ELF-1 (cell line): ENCODE measurements at places on chromosomes 2 and 18.

GRCh38 chr18:35223797-35224196, 17.0 kb upstream of the ZNF397 start:
- DNase-seq = no peak

DNA sequence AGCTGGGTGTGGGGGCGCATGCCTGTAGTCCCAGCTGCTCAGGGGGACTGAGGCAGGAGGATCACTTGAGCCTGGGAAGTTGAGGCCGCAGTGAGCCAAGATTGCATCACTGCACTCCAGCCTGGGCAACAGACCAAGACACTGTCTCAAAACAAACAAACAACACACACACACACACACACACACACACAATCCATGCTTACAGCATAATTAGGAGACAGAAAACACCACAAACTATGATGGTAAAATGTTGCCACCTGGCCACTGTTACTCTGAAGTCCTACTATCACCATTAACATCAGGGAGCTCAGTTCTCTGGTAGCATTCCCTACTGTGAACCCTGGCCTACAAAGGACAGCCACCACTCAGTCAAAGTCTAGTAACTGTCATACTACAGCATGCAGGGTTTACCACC, 18.3 kb downstream of the DNPEP start:
- no peak for DNase-seq

DNA sequence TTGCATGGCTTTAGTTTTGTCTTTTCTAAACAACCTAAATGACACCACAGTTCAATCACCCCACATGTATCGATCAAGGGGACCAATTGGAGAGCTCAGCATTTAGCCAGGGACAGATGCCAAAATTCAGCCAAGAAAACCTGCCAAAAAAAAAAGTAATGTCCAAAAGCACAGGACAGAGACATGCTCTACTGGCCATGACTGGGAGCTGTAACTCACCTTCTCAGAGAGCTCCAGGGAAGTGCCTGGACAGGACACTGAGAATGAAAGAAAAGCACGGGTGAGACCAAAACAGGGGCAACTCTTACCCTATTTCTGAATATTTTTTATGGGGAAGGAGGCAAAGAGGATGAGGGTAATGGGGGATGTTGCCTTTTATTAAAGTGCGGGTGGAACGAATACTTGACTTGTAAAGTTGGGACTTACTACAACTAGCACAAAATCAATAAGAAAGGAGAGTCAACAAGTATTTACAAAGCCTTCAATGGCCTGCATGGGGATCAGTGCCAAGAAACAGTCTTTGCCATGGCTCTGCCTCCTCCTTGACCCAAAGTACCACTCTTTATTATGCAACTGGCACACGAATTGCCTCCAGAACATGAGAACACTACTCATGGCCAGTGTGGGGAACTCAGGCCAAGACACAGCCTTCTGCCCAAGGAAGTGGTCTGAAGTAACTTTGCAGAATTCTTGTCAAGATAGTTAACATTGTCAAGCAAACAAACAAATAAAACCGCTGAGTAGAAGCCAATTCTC, 72.9 kb upstream of the HK2 start:
- DNase-seq = no peak

DNA sequence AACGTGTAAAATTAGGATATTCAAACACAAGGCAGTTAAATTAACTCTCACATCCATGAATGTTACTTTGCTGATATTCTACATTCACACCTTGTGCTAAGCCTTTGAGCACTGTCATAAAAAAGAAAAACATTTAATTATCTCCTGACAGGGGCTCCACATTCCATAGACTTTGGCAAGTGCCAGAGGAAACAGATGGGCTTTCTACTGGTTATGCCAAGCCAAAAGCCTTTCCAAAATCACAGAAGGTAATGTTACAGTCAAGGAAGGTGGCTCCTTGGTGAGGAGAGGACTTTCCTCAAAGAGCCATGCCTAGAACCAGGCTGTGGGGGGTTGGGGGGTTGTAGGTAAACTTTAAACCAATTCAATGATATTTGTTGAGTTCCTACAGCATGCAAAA, 12.4 kb downstream of the MYO5B start:
- DNase-seq = no peak

GRCh38 chr18:3040881-3041280, 27.9 kb upstream of the LPIN2 start:
- no peak for DNase-seq

DNA sequence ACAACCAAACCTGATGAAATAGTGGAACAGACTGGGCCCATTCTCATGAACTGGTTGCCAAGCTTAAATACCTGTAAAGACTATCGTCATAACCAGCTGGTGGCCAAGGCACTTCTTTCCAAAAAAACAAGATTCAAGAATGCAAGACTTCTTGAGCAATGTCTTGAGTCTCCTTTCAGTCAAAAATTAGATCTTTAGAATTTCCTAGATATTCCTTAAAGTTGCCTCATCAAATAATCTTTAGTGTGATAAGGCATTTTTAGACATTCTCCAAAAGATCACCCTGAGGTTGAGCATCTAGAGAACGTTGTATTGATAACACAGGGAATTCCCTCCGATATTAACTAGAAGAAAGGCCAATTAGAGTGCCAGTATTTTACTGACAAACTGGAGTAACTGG, 236.4 kb upstream of the MEX3C start:
- no peak for DNase-seq

- DNase-seq = no peak
Measured at GRCh38 chr2:11385216-11385615, 40.8 kb upstream of the ROCK2 start.

GRCh38 chr2:39666491-39667101, 879 bp downstream of the TMEM178A start:
- DNase-seq = peak; percentile 16

DNA sequence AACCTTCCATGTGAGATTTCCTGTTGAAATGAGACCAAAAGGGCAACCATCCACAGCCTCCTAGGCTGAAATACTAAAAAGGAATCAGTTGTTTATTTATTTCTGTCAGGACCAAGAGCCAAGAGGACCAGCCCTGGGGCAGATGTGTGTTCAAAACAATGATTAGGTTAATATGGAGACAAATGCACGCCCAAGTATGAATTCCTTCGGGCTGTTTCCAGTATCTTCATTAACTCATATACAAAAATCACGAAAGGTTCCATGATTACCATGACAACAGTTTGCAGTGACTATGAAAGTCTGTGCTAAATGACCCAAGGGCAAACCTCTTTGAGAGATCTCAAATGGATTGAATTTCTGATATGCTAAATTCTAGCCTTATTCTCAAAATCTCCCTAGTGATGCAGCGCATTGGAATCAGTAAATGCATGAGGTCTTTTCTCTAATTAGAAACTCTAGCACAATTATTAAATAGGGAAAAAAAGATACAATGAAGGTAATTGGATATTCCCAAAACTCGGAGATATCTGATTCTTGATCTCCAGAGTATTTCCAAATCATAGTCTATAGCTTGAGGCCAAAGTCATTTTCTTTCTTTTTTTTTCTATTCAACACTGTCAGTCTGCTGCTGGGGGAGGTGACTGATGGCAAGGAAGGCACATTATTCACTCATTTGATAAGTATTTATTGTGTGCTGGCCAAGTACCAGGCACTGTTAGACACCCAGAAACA, 35.6 kb downstream of the VIT start:
- no peak for DNase-seq

GRCh38 chr2:207046724-207047123, 107.4 kb downstream of the CPO start:
- no peak for DNase-seq

- no peak for DNase-seq
Measured at GRCh38 chr18:23712445-23712844, 23.2 kb downstream of the LAMA3 start.

DNA sequence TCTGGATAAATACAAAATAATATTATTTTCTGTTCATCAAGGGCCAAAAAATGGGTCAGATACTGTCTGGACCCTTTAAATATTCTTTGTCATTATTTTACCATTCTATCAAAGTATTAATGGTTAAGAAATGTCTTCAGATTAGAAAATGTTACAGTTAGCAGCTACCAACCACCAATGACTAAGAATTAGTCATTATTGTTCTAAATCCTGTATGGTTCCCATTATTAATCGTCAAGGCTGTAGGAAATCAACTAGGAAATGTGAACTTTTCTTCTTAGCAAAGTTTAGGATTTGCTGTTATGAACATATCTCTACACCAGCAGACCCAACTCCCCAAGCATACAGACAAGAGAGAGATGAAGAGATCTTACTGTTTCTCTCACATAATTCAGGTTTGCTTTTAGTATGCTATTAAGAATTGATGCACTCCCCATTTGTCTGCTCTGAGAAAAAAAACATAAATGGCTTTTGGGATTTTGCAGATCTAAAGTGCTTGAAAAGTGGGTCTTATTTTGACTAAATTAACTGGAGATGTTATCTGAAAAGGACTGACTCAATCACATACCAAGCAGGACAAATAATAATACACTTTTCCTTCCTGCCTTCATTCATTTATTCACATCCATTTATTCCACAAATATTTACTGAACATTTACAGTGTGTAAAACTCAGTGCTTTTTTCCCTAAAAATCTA, 147.7 kb downstream of the PPP1R1C start:
- no peak for DNase-seq

- DNase-seq = no peak
Measured at GRCh38 chr2:105766300-105766866, 21.7 kb downstream of the NCK2 start.

GRCh38 chr18:2990956-2991640, 21.8 kb downstream of the LPIN2 start:
- DNase-seq = no peak

GRCh38 chr2:127046579-127046978, 60.4 kb downstream of the BIN1 start:
- DNase-seq = no peak

GRCh38 chr2:1156531-1156930, 205.9 kb downstream of the SNTG2 start:
- DNase-seq = no peak

- DNase-seq = no peak
Measured at GRCh38 chr2:3635171-3635974, 22.6 kb upstream of the ALLC start.

GRCh38 chr2:16664052-16664731, 1.4 kb downstream of the CYRIA start:
- peak; percentile 24 for DNase-seq

- DNase-seq = no peak
Measured at GRCh38 chr2:161243312-161243711, 64.9 kb upstream of the PSMD14 start.

GRCh38 chr2:126707191-126707590, 51.2 kb downstream of the GYPC start:
- DNase-seq = no peak

DNA sequence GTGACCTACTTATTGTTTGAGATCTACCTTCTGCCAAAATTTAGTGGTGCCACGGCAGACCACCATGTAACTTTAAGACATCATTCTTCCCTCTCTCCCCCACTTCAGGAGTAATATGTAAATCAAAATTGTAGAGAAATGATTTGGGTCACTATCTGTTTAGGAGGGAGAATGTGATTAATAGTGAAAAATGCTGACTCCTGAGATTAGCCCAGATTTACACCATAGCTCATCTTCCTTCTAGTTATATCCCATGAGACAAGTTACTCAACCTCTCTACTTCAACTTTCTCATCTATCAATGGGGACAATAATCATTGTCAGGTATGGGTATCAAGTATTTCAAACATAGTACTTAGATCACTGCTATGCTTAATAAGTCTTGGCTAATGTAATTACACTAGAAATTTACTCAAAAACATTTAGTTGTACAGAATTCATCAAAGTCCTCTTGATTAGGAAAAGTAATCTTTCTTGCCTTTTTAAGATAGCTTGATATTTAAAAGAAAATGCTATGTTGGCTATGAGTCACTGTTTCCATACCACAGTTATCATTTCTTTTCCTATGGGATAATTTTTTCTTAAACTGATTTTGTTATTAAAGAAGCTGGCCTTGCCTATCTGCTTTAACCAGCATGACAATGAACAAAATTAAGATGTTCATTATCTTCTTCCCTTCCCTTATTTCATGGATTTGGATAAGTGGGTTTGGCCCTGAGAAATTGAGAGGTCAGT, 1038.9 kb upstream of the ZEB2 start:
- no peak for DNase-seq

GRCh38 chr2:73611193-73611592, 31.0 kb downstream of the NAT8 start:
- DNase-seq = no peak

- no peak for DNase-seq
Measured at GRCh38 chr2:224333726-224334482, 68.0 kb downstream of the FAM124B start.

GRCh38 chr2:235021752-235022151, 69.9 kb downstream of the SH3BP4 start:
- DNase-seq = no peak

DNA sequence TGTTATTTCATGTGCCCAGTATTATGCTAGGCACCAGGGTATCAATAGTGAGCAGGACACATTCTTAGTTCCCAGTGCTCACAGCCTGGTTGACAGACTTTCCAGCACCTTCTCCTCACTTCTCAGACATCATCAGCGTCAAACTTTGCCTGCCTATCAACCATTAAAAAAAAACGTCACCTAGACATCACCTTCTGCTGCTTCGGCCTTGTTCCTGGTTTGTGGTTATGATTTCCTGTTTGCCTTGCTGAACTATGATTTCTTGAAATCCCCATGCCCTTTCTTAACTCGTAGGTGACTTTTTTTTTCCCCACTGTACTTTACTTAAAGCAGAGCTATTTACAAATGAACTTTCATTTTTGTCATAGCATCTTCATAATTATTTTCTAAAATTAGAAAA, 60.4 kb upstream of the NABP1 start:
- no peak for DNase-seq

DNA sequence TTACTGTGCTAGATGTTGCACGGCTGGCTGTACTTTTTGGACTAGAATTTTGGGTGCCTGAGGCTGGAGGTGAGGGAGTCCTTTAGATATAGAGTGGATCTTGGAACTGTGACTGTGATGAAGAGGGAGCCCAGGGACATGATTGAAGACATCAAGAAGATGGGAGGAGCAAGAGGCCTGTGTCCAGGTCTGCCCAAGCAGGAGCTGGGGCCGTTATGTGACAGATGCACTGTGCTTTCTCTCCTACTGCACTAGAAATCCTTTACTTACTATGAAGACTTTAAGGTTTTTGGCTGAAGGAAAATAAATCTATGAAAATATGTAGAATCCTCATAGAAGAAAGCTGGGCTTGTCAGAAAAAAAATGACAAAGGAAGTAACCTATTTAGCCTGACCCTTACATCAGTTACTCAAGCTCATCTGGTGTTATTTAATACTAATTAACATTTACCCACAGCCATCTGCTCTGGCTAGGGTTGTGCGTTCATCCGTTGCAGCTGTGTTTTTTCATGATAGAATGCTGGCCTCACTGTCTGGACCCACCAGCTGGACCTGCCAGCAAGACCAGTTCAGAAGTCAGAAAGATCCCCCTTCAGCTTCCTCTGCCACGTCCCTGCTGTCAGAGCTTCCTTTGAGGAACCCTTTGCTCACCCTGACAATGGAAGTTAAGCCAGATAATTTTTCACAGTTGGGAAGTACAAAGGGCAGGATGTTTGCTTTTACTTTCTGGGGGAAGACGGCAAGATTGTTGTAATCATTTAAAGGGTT, 16.7 kb downstream of the TSN start:
- DNase-seq = no peak

GRCh38 chr2:161414042-161415033, 1.8 kb upstream of the TBR1 start:
- DNase-seq = peak; percentile 90

- peak; percentile 61 for DNase-seq
Measured at GRCh38 chr2:23566241-23567142, 181.5 kb downstream of the KLHL29 start.
